ENCODE measurements at places on chromosomes 16 and 17.

DNA sequence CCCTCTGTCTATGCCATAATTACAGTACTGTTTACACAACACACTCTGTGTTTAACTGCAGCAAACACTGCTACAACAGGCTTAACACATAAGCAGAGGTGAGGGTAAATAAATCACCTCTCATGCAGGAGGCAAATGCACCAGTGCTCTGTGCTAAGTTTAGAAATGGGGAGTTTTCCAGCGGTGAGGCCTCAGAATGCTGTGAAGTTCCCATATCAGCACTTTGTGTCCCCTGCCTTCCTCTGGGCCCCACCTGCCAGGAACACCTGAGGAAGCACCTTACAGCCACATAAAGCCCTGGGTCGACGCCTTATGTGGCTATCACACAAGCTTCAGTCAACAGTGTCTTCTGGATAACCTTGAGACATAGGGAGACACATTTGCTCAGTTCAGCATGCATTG, 304.5 kb downstream of the HAPSTR1 start:
- no peak for ATAC-seq

DNA sequence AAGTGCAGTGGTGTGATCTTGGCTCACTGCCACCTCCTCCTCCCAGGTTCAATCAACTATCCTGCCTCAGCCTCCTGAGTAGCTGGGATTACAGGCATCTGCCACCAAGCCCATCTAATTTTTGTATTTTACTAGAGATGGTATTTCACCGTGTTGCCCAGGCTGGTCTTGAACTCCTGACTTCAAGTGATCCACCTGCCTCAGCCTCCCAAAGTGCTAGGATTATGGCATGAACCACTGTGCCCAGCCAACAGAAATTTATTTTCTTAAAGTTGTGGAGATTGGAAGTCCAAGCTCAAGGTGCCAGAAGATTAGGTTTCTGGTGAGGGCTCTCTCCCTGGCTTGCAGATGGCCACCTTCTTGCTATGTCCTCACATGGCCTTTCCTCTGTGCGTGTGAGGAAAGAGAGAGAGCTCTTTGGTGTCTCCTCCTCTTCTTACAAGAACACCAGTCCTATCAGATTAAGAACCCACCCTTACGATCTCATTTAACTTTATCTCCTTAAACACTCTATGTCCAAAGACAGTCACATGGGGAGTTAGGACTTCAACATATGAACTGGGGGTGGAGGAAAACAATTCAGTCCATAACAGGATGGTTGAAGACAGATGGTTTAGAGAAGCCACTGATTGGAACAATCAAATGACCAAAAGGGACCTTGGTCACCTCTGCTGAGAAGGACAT, 31.8 kb downstream of the C16orf82 start:
- no peak for ATAC-seq

DNA sequence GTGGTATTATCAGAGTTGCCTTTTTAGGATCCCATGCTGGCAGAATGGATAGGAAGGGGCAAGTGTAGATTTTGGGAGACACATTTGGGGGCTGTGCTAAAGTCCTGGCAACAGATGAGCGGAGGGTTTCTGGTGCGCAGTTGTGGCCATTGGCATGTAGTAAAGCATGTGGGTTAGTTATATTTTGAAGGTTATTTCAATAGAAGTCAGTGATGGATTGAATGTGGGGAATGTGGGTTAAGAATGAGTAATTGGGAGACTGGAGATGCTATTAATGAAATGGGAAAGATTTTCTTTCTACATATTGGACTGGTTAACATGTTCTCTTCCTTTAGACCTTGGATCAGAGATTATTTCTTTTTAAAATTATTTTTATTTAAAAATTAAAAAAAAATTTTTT, 10.0 kb downstream of the DUS2 start:
- ATAC-seq = no peak

DNA sequence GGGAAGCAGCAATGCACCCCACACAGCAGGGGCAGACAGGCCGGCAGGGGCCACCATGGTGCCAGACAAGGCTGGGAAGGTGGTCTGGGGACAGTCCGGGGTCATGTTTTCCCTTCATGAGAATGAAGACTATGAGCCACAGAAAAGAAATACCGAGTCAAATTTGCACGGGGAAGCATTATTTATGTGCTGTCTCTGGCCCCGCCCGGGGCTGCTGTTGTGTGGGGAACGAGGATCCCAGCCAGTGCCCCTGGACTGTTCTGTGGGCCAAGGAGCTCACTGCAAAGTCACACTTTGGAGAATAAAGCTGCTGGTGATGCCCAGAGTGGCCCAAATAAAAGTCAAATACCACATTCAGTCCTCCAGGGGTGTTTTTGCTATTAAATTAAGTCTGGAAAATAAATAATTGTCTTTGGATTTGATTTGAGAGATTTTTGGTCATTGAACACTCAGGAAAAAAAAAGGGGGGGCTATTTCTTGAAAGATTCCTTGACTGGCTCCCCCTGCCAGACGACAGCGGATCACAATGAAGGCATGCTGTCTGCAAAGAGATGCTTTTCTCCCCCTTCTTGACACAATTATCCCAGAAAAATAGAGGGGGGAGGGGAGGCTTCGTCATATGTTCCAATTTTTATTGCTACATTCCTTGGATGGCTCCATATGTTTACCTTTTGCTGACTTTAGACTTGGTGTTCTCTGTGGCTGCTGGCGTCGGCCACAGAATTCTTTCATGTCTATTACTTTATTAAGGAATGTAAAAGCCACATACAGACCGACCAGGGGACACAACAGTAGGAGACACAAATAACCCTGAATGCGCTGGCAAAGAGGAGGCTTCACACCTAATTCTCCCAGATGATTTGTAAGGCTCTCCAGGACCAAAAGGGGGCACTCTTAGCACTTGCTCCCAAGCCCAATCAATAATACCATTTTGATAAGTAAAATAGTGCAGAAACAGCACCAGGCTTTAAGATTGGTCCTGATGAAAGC, 27.1 kb upstream of the ANKFN1 start:
- ATAC-seq = no peak

- no peak for ATAC-seq
These were observed 618 bp downstream of the AANAT start for GRCh38 chr17:76467809-76468633.

Data from activated CD4-positive, CD25-positive, alpha-beta regulatory T cell treated with anti-CD3 and anti-CD28 coated beads, Interleukin-2, amount 50 U/mL, for 24 hours (primary cell).